ENCODE measurements at places on chromosomes 3 and 15. TPM values are rescaled to one million over a fixed set of nuclear protein-coding genes. Genes with fewer than 3 reads are reported as not detected.

Gene RPL15
- total RNA-seq: 3,262 TPM

Gene SSR3
- 287 TPM for total RNA-seq

Gene SLC51A
- not detected for total RNA-seq

Gene BFSP2
- not detected for total RNA-seq

Gene SLCO2A1
- 0.39 TPM for total RNA-seq

Gene SLC35A5
- 51.5 TPM for total RNA-seq

Gene ARPIN
- 12.0 TPM for total RNA-seq
